Stimulated activated CD8-positive, alpha-beta memory T cell treated with anti-CD3 and anti-CD28 coated beads, Interleukin-15, amount 100 ng/mL, for 4 hours (primary cell): ENCODE measurements at places on chromosomes 7 and 10.

GRCh38 chr10:50917486-50917885, 32.1 kb upstream of the A1CF start:
- DNase-seq: no peak

DNA sequence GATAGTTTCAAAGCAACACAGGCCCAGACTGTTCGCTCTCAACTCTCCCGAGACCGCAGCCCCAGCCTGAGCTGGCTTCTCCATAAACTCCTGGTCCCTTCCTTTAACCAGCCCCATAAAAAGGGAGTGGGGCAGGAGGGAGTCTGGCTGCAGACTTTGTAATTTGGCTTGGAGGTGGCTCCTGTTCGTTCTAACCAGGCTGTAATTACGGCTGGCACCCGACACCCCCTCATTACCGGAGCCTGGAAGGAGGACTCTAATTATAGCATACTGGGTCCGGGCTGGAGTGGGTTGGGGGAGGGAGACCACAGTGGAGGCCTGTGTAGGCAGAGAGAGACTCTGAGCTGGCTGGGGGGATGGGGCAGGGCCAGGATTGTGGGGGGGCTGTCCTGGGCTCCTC, 49.7 kb downstream of the UNC5B start:
- DNase-seq: no peak

DNA sequence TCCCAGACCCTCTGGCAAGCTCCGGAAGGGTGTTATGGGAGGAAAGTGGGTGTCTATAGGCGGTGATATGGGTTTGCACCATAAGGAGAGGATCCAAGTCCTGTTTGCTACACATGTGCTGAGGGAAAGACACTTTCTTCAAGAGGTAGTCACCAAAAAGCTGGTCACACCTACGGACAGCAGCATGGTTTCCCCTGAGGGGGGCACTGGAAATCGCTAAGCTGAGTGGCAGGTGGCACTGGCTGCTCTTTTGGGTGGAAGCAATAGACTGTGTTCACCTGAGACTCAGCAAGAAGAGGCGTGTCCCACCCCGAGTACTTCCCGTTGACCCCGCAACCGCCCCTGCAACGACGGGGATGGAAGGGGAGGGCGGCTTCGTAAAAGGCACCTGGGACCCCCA, 1.8 kb upstream of the FOXI2 start:
- no peak for DNase-seq

- no peak for DNase-seq
Measured at GRCh38 chr10:69426376-69426727, 9.6 kb upstream of the TACR2 start.

DNA sequence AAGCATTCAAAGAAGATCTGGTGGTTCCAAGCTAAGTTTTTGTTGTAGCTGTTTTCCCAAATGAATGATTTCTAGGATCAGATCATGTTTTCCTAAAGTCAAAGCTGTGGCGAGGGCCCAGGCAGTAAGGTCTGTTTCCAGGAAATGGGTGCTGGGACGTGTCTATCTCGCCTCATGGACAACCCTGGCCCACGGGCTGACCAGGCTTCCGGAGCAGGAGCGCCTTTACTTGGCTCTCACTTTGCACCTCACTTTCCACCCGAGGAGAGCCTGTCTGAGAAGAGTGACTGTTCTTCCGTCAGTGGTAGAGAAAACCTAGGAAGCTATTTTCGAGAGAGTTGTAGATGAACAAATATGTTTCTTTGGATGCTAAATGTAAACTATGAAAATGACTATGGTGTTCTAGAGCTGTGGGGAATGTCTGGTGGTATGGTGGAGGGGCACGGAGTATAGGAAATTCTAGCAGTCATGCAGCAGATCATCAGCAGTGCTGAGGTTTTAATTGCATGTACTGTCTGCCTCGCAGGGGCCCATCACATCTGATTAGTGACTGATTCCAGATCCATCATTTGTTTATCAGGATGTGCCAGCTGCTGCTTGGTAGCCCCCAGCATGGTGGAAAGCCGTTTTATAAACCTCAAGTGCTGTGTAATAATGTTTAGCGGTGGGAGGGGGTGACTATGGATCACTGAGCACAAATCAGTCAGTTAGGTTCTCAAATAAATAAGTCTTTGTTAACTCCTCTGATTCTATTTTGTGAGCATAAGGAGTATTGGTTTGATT, 66.6 kb downstream of the VWC2 start:
- DNase-seq: no peak

- no peak for DNase-seq
Measured at GRCh38 chr7:105044449-105045070, 30.6 kb downstream of the KMT2E start.

DNA sequence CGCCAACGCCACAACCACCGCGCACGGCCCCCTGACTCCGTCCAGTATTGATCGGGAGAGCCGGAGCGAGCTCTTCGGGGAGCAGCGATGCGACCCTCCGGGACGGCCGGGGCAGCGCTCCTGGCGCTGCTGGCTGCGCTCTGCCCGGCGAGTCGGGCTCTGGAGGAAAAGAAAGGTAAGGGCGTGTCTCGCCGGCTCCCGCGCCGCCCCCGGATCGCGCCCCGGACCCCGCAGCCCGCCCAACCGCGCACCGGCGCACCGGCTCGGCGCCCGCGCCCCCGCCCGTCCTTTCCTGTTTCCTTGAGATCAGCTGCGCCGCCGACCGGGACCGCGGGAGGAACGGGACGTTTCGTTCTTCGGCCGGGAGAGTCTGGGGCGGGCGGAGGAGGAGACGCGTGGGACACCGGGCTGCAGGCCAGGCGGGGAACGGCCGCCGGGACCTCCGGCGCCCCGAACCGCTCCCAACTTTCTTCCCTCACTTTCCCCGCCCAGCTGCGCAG, 424 bp downstream of the EGFR start:
- no peak for DNase-seq

DNA sequence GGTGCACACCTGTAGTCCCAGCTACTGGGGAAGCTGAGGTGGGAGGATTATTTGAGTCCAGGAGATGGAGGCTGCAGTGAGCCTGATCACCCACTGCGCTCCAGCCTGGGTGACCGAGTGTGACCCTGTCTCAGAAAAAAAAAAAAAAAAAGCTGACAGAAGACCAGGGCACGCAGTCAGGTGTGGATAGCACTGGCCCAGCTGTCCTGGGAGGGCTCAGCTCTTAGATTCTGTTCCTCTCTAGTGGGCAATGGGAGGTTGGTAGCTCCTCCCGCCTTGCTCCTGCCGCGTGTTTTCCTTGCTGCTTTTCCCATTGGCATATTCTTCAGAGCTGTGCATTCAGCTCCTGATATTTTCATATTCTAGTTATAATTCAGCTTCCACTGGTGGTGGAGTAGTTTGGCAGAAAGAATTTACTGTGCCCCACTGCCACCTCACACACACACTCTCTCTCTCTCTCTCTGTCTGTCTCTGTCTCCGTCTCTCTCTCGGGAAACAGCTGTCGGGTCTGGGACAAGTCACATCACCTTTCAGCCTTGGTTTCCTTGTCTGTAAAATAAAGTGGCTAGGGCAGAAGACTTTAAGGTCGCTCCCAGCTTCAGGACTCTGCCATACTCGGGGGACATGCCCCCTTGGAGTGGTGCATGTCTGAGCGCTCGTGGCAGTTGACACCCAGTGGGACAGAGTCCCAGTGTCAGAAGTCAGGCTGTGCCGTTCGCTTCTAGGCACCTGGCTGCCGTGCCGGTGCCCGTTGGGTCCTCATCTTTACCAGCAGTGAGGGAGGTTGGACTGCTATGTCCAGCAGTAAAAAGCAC, 25.9 kb upstream of the ANKRD2 start:
- no peak for DNase-seq

DNA sequence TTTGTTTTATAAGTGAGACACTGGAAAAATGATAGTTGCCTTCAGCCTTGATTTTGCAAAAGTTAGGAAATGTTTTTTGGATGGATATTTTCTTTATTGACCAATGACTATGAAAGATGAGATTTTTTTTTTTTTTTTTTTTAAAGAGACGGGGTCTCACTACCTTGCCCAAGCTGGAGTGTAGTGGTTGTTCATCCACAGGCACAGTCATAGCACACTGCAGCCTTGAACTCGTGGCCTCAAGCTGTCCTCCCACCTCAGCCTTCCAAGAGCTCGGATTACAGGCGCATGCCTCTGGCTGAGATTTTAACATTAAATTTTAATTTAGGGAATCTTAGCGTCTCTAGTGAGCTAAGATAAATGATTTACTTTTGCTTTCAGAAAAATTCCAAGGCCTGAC, 66.2 kb downstream of the LOXL4 start:
- DNase-seq: no peak

DNA sequence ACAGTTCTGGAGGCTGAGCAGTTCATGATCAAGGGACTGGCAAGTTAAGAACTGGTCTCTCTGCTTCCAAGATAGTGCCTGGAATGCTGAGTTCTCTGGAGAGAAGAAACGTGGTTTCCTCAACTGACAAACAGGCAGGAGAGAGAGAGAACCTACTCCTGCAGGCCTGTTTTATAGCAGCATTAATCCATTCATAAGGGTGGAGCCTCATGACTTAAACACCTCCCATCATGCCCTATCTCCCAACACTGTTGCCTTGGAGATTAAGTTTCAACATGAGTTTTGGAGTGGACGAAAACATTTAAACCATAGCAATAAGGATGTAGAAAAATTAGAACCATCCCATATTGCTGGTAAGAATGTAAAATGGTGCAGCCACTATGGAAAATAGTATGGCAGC, 32.3 kb upstream of the IMMP2L start:
- DNase-seq: no peak

DNA sequence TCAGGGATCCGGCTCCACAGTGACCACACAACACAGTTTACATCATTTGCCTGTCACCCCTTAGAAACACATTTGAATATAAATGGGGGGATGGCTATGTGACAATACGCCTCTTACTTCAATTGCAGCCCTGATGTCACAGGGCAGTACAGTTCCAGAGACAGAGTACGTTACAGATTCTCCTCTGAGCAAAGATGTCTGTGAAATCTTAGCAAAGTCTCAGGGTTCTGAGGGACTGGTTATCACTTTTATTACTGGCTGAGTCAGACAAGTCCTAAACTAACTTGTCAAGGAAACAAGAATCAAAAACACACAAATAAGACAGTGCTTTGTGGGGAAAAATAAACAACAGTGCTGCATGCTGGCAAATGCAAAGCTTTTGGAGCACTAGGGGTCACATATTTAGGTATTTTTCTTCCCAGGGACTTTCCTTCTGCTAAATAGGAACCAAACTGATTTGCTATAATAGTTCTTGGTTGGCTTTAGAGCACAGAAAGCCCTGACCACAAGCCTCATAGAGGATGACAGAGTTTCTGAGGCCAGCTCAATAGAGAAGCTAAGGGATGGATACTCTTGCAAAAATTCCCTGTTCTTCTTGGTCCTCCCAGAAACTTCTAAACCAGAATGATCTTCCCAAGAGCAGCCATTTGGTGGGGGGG, 501.6 kb downstream of the GRID1 start:
- DNase-seq: no peak

DNA sequence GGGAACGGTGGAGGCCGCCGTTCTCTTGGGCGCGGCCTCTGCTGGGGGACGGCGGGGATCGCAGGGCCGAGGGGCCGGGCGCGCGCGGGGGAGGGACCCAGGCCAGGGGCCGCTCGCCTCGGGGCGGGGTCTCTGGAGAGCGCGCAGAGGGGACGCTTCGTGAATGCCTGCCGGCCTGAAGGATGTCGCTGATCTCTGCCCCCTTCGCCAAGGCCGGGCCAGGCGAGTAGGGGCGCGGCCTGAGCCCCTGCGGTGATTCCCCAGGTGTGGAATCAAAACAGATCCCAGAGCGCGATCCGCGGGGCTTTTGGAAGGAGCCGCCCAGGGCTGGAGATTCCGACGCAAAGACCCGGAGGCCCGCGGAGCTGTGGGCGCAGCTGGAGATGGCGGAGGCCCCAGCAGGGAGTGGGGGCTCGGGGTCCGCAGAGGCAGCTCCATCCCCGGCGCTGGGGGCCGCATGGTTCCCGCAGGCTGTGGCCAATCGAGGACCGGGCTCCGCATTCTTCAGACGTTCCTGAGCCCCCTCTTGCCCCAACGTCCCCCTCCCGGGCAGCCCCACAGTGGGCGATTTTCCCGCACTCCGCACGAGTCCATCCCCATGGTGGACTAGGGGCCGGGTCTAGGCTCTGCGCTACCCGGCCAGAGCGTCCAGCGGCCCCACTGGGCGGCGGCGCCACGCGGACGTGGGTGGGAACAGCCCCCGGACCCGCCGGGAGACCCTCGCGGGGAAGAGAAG, 166.0 kb downstream of the ACTR3B start:
- DNase-seq: no peak

- no peak for DNase-seq
Measured at GRCh38 chr10:50367732-50368131, 116.4 kb upstream of the ASAH2 start.

GRCh38 chr10:63217120-63217605, 84.0 kb downstream of the NRBF2 start:
- DNase-seq: no peak

DNA sequence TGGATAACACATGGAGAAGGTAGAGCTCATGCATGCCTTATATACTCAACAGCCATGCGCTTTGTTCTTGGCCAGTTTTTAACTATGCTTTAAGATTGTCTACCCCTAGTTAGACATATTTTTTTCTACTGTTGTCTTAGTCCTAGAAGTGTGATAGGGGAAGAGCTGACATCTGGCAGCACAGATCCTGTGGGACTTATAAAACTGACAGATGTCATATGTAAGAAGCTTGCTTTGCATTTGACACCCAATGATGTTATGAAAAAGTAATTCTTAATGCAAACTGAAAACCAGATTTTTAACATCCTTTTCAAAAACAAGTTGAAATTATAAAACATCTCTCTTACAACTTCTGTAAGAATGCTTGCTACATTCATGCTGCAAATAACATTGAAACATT, 715.9 kb upstream of the LRRN3 start:
- no peak for DNase-seq

GRCh38 chr10:98316661-98317060, 48.7 kb upstream of the LOXL4 start:
- DNase-seq: no peak

- no peak for DNase-seq
Measured at GRCh38 chr10:66832781-66833422, 92.9 kb upstream of the LRRTM3 start.

- DNase-seq: no peak
Measured at GRCh38 chr7:121909716-121910345, 36.9 kb downstream of the PTPRZ1 start.

DNA sequence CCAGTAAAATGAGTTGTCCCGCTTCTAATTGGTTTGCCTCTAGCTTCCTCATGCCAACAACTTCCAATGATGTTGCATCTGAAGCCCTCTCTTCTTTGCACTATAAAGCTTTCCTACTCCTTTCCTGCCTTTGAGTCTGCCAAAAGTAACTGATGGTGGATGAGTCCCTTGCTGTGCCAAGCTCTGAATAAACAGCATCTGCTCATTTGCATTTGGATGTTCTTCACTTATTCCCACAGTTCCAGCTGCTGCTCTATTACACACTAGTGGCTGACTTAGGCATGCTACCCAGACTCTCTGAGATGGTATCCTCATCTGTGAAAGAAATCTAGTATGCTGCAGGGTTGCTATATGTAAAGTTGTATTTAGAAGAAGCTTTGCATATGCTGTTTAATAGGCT, 24.9 kb downstream of the SFR1 start:
- DNase-seq: no peak
